T-cell (primary cell): ENCODE measurements at places on chromosomes 2 and 18. TPM values are rescaled to one million over a fixed set of nuclear protein-coding genes. Genes with fewer than 3 reads are reported as not detected.

Gene CHRNG
- not detected for total RNA-seq

Gene GALNT3
- 5.5 TPM for total RNA-seq

Gene GAD1
- total RNA-seq, result not detected

Gene CSRNP3
- not detected for total RNA-seq
